ENCODE measurements at places on chromosomes 1 and 21. TPM values are rescaled to one million over a fixed set of nuclear protein-coding genes. Genes with fewer than 3 reads are reported as not detected.

GRCh38 chr21:25963181-25963580 is 207.4 kb downstream of the APP start:
- no peak for DNase-seq

DNA sequence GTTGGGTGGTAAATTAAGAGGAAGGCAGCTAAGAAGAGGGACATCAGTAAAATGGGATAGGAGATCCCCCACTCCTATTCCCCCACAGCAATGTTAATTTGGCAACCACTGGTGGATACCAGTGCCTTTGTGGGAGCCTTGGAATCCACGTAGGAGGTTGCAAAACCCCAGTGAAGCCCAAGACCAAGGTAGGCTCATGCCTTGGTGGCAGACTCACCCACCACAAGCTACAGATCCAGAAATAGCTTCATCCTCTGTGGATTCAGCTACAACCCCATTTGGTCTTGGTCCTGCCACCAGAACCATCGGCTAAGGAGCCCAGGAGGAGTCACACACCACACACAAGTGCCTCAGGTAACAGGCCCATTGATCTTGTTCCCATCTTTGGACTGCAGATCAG is 21.0 kb downstream of the VTCN1 start:
- DNase-seq = no peak

DNA sequence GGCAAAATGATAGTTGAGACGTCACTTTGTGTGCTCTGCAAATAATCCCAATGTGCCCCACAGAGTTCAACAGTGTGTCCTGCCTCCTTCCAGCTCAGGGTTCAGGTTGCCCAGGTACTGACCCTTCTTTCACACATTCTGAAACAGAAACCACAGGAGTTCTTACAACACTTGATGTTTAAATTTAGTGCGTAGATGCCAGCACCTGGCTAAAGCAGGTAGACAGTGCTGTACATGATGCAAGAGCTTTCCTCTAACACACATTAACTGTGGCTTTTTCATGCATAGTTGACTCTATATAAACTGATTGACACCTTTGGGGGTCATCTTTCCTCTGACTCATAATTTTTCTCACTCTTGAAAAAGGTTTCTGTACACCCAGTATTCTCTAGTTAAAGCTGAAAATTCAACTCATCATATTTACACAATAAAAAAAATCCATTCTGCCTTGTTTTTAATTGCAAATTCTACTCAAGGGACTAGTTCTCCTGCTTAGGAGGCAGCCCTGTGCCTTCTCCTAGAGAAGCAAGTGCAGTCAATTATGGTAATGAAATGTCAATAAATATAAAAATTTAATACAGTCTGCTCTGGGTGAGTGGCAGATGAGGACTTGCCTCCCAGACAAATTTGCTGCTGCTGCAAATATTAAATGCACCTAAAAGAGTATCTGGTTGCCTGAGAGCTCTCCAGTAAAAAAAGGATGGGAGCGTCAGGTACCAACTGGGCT is 91.4 kb downstream of the NR5A2 start:
- DNase-seq = peak; percentile 13

GRCh38 chr1:18351735-18352134 is 129.0 kb upstream of the KLHDC7A start:
- DNase-seq = peak; percentile 53

DNA sequence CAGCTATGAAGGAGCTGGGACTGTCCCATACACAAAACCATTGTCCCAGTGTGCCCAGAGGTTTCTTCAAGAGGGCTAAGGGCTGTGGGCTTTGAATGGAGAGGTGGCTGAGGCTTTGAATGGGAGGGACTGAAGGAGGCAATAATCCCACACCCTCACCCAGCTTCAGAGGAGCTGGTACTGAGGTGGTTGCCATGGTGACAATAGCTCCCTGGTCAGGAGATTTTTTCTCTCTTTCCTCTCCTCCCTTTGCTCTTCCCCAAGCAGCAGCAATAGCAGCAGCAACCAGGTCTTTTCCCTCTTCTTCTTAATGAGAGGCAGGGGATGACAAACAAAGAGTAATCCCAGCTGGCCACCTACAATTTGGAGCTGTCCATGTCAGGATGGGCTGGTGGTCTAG is 1.6 kb downstream of the HPCAL4 start:
- no peak for DNase-seq

- DNase-seq = peak; percentile 62
Observed at GRCh38 chr1:26697978-26698849, 2.4 kb downstream of the ARID1A start.

The FAM163A gene
- total RNA-seq = 0.08 TPM

DNA sequence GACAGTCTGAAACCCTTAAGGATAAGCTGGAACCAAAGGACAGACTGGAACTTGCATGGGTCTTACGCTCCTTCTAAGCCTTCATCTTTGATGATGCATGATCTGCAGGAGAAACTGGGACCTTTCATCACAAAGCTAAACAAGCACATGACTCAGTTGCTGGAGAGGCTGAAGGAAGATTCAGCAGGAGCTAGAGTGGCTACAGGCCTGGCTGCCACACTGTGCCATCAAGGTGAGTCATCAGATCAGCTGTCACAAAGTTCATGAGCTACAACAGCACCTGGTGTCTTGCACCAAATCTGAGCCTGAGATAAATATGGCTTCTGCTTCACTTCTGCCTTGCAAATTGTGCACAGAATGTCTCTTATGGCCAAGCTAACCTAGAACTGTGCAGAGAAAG is 95.5 kb upstream of the MARK1 start:
- DNase-seq = no peak

The ASTN1 gene
- total RNA-seq = 5.2 TPM

The GJA8 gene
- not detected for total RNA-seq

- no peak for DNase-seq
Observed at GRCh38 chr1:83500987-83501591, 497.8 kb downstream of the TTLL7 start.

The NHLH1 gene
- total RNA-seq = 0.69 TPM

The TEX38 gene
- total RNA-seq = not detected

The KRTAP19-1 gene
- total RNA-seq = not detected

DNA sequence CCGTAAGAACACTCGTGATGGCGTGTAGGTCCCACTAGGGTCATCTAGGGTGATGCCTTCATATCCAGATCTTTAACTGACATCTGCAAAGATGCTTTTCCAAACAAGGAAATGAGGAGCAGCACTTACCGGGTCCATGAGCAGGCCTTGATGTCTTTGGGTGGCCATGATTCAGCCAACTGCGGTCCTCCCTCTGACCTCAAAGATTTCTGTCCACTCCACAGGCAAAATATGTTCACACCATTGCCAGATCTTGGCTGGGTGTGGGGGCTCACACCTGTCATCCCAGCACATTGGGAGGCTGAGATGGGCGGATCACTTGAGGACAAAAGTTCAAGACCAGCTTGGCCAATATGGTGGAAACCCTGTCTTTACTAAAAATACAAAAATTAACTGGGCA is 18.2 kb downstream of the TRPM2 start:
- no peak for DNase-seq

DNA sequence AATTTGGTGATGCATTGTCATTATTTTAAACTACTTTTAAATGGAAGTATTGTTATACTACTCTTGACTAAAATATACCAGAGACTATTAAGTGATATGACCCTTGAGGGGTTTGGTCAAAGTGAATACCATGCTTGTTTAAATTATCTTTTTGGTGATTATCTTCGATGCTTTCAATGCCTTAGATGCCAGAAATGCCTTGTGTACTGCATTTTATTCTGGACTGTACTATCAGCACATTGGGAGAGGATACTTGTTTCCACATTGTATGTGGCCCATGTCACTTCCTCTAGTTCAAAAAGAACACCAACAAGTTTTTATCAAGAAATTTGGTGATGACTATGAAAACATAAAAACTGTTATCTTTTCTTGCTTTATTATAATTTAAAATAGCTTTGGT is 16.3 kb downstream of the MAP3K7CL start:
- no peak for DNase-seq

The LRRC8B gene
- 26.5 TPM for total RNA-seq

The CATSPER4 gene
- total RNA-seq = not detected

DNA sequence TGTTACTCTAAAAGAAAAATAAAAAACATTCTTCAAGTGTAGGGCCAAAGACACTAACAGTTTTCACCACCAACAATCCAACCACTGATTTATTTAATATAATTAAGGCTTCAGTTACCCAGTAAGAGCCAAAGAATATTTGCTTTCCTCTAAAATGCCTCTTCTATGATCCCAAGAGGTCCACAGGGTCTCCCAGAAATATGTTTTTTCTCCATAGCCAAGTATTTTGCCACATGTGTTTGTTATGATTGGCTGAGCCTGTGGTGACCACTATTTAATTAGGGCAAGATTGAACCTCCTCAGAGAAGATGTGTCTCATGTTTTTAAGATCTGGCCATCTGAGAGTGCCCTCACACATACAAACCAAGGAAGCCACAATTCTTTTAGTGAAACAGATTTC is 135.9 kb downstream of the TPR start:
- DNase-seq = no peak

DNA sequence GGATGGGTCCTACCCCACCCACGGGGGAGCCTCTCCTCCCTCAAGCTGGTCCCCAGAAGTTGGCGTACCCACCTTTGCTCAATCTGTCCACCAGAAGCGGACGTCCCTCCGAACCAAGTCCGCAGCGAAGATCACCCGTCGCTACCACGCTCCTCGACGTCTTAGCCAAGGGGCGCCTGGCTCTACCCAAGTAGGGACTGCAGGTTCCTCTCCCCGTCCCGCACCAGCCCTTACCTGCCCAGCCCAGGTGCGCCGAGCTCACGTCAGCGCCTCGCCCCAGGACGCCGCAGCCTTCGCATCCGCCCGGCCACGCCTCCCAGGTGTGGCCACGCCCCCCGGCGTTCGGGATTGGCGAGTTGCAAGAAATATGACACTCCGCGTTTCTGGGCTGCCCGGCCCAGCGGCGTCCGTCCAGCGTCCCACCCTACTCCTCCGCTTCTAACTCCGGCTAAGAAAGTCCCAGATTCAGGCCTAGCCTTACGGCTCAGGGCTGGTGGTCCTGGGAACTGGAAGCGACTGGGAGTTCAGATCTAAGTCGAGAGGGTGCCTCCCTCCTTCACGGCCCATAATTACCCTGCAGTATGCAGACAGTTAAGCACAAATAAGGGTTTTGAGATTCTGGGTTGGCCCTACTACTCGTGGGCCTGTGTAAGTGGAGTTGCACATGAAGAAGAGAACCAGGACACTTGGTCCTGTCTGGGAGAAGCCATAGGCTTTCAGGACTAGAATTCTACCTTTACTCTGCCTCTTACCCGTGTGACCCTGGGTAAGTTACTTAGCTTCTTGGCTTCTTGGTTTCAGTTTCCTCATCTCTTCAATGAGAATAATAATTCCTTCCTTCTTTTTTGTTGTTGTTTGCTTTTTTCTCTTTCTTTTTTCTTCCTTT is at the start of gene IRF6:
Gene IRF6 (minus strand): TSS at position 268 of the 886 bp plus-strand sequence. CDS start 4,729 bp downstream, outside the sequence.
- peak; percentile 98 for DNase-seq

The SAMSN1 gene
- total RNA-seq = 2.0 TPM

- DNase-seq = no peak
Observed at GRCh38 chr21:42559326-42559725, 45.7 kb downstream of the SLC37A1 start.

- no peak for DNase-seq
Observed at GRCh38 chr21:17089091-17089491, 423.8 kb upstream of the CXADR start.

GRCh38 chr1:57943365-57943764 is 519.5 kb upstream of the DAB1 start:
- no peak for DNase-seq

DNA sequence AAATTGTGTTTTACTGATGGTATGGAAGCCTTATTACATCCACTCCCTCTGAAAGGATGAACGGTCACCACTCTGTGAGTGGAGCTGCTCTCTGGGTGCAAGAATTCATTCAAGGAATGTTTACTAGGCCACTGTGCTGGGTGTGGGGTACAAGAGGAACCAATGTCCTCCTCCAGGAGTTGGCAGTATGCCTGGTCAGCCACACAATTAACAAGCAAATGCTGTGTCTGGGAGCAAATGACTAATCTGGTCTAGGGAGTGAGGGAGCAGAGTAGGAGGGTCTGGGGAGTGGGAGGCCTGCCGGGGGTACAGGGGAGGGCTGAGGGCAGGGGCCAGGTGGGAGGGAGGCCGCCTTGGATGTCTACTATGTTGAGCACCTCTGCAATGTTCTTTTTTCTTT is 27.2 kb upstream of the TDRD10 start:
- DNase-seq = no peak

- DNase-seq = no peak
Observed at GRCh38 chr1:25813734-25814471, 5.9 kb upstream of the MTFR1L start.

The S100A7 gene
- total RNA-seq = not detected

DNA sequence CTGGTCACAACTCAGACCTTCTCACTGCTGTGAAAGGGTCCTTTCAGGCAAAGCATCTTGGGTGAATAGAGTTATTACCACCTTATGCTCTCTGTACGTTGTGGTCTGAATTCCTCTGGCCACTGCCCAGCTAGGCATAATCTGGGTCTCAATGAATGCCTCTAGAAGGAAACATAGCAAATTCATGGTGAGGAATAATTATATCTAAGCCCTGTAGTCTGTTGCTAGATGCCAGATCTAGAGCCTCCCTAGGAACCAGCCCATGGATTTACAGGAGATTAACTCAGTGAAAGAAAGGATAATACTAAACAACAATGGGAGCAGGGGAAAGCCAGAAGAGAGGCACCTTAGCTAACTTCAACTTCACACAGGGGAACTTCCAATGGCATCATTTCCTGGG is 2.4 kb upstream of the COL11A1 start:
- no peak for DNase-seq

- peak; percentile 47 for DNase-seq
Observed at GRCh38 chr1:184387476-184388318, 868 bp downstream of the C1orf21 start.

The FLG2 gene
- total RNA-seq = not detected

GRCh38 chr1:6898974-6899539 is 113.8 kb downstream of the CAMTA1 start:
- DNase-seq = no peak

- DNase-seq = no peak
Observed at GRCh38 chr1:3573500-3573899, 37.8 kb downstream of the MEGF6 start.

- DNase-seq = no peak
Observed at GRCh38 chr1:160112357-160112756, 3.2 kb upstream of the ATP1A2 start.

DNA sequence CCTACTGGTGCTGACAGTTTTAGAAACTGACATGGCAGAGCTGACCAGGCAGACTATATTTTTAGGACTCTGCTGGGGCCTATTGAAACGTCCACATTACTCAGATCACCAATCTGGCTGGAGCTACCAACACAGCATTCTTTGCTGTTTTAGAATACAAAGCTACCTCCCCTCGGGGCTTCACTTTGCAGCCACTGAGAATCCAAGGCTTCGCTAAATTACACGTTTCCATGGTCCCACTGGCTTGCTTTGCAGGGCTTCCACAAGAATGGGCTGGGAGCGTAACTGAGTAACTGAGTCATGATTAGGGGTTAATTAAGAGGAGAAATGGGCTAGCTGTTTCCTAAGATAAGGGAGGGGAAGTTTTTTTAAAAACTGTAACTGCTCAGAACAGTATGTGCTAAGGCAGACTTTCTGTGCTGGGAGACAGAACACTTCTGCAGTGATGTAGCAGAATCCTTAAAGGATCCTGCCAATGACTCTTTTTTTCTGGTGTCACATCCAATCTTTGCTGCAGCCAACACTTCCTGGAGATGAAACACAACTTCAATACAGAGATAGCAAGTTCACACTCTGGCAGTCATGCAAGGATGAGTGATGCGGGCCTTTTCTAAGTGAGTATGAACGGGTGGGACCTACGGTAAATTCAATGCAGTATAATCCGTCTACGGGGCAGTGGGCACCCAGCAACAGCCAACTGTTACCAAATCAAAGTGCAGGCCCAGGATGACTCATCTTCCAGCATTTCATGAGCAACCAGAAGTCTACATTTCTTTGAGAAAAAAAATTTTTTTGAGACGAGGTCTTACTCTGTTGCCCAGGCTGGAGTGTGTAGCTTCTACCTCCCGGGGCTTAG is 21.5 kb downstream of the NDUFS5 start:
- no peak for DNase-seq

All from GM23338 (cell line).